ENCODE measurements at places on chromosomes 13 and 19. TPM values are rescaled to one million over a fixed set of nuclear protein-coding genes. Genes with fewer than 3 reads are reported as not detected.

The FCHO1 gene
- 39.7 TPM for polyA plus RNA-seq

The ENOX1 gene
- 42.6 TPM for polyA plus RNA-seq

The MBD3L2 gene
- not detected for polyA plus RNA-seq

The SLC5A5 gene
- not detected for polyA plus RNA-seq

The PLIN4 gene
- not detected for polyA plus RNA-seq

The SULT2A1 gene
- not detected for polyA plus RNA-seq

The WDR62 gene
- polyA plus RNA-seq, result 0.84 TPM

The NUP58 gene
- 150 TPM for polyA plus RNA-seq

The KLK10 gene
- not detected for polyA plus RNA-seq

The CERS1 gene
- 21.7 TPM for polyA plus RNA-seq

Data from neural cell (in vitro differentiated cells).